ENCODE measurements at places on chromosomes 11 and 22.

GRCh38 chr11:73140213-73141030 lies 1.7 kb downstream of the FCHSD2 start:
- DNase-seq = peak; percentile 7

GRCh38 chr11:96315476-96315875 lies 27.5 kb downstream of the MAML2 start:
- DNase-seq = no peak

DNA sequence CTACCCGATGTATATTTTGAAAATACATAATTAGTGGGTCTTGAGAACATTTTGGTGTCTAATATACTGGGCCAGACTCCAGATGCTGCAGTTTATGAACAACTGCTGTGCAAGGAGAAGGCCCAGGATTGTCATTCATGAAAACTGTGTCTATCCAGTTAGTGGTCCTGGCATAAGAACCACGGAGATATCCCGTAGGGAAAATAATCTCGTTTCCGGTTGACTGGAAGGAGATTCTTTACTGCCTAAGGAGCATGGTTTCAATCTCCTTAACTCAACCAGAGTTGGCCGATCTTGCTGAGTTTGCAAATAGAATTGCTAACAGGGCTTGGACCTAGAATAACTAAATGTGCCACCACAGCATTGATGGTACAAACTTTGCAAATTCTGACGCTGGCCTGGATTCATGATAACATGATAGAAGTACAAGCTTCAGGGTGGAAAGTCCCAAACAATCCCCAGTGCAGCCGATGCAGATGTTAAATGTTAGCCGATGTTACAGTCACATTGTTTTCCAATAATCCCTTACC lies 4.6 kb upstream of the RTCB start:
- DNase-seq = no peak

GRCh38 chr22:27170491-27170890 lies 513.1 kb downstream of the MIAT start:
- no peak for DNase-seq

DNA sequence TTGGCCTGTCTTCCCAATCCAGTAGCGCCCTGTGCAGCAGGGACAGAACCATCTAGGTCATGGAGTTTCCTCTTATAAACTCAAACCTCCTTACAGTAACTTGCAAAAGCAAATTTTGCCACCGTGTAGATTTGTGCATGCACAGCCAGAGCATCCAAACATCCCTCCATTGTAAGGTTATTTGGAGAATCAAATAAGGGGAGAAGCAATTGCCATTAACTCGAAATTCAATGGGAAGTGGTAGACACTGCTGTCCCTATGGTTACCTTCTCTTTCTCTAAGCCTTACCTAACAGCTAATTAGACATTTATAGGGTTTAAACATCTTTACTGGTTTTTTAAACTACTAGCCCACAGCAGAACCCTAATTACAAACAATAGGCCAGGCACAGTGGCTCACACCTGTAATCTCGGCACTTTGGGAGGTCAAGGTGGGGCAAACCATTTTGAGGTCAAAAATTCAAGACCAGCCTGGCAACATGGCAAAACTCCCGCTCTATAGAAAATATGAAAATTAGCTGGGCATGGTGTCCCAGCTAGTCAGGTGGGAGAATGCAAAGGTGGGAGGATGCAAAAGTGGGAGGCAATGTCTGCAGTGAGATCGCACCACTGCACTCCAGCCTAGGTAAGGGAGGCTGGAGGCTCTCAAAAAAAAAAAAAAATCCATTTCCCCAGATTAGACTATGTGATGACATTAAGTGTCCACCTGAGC lies 6.6 kb downstream of the HSPA8 start:
- no peak for DNase-seq

GRCh38 chr11:27116684-27117083 lies 76.1 kb downstream of the BBOX1 start:
- DNase-seq = no peak

DNA sequence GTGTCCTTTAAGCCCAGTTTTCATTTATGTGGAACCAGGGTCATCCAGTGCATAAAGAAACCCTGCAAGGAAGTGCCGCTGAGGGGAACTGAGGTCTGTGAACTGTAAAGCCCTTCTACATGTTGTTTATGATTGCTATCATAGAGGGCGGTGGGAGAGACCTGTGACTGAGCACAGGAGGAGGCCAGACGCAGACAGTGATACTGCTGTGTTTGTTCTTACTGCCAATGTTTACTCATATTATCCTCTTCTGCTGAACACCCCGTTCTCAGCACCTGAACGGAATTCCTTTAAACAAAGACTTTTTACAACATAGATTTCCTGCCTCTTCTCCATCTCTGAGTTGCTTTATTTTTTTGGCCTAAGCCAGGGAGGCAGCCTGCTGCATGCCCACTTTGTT lies 967 bp upstream of the GALNT18 start:
- no peak for DNase-seq

DNA sequence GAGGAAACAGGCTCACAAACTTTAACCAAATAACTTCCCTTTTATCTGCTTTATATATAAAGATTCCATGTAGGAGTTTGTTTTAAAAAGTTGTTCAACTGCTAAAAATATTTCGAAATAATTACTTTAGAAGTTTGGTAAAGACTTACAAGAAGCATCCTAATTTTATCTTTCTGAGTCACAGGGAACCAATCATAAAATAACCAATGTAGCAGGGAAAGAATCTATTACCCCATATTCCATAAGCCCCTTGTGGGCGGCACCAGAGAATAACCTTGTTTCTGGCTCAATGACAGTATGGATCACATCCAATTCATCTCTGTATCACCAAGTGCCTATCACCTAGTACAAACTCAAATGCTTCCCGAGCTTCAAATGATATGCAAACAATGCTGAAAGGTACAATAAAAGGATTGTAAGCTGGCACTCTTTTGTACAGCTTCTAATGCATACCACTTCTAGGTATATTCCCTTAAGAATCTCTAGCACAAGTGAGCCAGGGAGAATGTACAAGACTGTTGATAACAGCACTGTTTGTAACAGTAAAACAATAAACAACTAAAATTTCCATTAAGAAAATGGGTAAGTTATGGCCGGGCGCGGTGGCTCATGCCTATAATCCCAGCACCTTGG lies 158.4 kb downstream of the ATG16L2 start:
- DNase-seq = no peak

DNA sequence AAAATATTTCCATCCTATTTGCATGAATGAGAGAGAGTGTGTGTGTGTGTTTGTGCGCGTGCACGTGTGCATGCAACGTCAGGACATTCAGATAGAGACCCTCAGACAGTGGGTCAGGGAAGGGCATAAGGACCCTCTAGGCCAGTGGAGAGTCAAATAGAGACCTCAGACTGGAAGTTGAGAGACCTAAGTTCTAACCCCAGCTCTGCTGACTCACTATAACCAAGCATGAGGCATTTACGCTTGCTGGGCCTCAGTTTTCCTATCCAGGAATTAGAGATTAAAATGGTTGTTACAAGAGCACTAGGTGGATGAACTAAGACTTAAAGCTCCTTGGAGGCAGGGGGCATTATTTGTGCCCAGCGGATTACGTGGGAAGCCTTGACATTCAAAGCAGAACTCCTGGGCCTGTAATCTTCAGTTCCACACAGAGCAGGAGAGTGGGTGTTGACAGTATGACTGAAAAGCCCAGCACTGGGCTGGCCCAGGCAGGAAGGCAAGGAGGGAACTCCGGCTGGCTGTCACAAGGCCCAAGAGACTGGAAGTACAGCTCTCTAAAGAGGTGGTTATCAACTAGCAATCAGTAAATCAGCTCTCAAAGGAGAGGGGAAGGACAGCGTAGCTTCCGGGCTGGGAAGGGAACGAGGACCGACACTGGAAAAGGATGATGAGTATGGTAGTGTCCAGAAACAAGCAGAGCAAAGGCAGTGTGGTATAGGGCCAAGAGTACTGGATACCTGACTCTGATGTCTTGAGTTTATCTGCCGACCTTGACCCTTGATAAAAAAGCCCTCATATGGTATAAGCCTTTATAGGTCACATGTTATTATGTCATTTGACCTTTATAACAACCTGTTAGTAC lies 9.2 kb downstream of the RHOG start:
- no peak for DNase-seq

DNA sequence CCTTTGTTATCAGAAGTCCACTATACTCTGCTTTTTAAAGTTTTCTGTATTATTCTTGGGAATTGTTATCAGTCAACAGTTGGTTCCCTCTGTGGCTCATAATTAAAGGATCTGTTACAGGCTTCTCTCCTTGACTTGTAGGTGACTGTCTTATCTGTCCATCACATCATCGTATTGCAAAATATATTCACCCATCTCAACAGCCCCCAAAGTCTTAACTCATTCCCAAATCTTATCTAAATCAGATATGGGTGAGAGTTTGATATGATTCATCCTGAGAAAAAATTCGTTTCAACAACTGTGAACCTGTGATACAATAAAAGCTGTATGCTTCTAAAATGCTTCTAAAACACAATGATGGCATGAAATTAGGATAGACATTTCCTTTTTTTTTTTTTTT lies 1245.6 kb upstream of the RAG2 start:
- DNase-seq = no peak

- no peak for DNase-seq
Measured at GRCh38 chr11:121323046-121323607, 30.6 kb downstream of the SC5D start.

DNA sequence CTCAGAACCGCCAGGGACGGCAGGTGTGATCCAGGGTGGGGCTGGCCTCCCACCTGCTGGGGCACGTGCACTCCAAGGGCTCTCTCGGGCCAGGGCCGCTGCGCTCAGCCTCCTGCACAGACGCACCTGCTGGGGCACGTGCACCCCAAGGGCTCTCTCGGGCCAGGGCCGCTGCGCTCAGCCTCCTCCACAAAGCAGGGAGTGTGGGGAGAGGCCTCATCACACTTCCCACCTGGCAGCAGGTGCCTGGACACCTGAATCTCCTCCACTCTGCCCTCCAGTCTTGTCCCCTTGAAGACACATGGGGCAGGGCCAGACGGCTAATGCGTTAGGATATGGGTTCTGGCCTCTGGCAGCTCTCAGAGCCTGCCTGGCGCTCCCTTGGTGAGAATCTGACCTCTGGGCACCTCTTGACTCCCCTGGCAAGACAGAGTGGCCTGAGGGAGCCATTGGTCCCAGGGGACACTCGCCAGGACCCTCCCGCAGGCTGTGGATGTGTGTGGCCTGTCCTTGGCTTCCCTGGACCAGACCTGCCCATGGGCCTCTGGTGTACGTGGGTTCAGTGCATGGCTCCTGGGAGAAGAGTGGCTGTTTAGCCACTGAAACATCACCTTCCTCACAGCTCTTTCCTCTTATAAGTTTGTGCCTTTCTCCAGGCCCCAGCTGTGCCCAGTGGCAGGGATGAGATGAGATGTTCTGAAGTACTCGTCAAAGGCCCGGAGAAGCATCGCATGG lies 73.5 kb downstream of the BRD1 start:
- no peak for DNase-seq

DNA sequence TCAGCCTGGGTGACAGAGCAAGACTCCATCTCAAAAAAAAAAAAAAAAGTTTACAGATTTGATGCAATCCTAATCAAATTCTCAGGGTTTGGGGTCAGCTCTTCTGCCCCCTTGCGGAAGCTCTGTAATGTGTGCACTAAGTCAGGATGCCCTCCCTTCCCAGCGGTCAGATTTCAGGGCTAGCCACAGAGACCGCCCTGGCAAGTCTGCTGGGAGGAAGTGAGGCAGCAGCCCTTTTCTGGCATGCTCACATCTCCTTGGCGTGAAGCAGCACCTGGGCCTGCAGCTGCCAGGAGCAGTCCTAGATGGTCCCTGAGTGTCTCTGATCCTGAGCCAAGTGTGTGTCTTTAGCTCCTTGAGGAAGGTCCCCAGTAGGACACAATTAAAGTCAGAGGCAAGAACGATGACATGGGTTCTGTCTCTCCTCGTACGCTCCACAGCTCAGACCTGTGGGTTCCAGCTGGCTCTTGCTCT lies 10.9 kb upstream of the APOBEC3C start:
- peak; percentile 60 for DNase-seq

GRCh38 chr11:58254936-58255335 lies 13.1 kb downstream of the OR10W1 start:
- no peak for DNase-seq

DNA sequence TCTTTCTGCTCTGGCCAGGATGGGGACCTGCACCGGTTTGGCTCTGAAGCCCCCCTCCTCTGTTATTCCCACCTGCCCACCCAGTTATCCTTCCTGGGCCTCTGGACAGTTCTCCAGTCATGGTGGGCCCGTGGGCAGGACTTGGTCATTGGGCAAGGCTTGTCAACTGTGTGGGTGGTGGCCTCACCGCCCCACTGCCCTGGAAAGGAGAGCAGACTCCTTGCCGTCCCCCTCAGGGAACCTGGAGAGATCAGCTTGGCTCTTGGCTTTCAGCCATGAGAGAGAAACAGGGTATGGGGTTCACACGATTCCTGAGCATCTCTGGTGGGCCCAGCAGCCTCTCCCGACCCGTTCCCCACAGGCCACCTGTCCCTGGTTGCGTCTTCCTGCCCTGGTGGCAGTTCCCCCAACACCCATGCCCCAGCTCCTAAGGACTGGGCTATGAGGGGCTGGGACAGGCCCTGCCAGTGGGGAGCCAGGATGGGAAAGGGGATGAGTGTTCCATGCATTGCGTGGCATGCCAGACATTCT lies 92.3 kb downstream of the MORC2 start:
- no peak for DNase-seq

- no peak for DNase-seq
Measured at GRCh38 chr11:65953471-65953870, 8.1 kb upstream of the SART1 start.

DNA sequence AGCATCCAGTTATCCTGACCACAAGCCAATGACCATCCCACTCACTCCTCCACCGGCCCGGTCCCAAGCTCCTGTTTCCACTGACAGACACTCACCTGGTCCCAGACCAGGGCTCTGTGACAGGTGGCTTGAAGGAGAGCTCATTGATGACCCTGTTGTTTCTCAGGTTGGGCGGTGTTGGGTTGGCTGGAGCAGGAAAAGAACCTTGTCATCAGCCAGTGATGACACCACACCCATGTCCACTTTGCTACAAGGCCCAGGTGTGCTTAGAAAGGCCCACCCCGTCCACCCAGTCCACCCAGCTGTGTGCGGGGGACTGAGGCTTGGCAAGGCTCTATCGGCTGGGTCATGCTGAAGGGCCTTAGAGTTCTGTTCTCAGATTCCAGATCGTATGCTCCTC lies 42.9 kb downstream of the GAB4 start:
- DNase-seq = no peak

GRCh38 chr11:78946945-78947902 lies 372.6 kb upstream of the NARS2 start:
- no peak for DNase-seq

DNA sequence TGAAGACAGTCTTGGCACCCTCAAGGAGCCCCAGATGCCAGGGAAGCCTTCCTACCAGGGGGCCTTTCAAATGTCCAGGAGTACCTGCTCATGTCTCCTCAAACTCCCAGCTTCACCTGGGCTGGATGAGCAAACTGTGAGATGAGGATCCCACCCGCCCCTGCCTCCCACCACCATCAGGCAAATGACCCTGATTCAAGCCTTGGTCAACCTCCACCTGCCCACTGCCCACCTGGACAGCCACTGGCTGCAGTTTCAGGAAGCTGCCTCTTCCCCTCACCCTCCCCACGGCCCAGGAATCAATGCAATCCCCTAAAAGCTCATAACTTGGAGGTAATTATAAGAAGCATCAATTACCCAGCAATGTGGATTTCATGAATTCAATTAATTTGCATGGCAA lies 122.7 kb downstream of the BUD13 start:
- no peak for DNase-seq
